ENCODE measurements at places on chromosomes 5 and 9.
A peak's percentile ranks its signal among the peaks of the same experiment; 100 is the strongest.

DNA sequence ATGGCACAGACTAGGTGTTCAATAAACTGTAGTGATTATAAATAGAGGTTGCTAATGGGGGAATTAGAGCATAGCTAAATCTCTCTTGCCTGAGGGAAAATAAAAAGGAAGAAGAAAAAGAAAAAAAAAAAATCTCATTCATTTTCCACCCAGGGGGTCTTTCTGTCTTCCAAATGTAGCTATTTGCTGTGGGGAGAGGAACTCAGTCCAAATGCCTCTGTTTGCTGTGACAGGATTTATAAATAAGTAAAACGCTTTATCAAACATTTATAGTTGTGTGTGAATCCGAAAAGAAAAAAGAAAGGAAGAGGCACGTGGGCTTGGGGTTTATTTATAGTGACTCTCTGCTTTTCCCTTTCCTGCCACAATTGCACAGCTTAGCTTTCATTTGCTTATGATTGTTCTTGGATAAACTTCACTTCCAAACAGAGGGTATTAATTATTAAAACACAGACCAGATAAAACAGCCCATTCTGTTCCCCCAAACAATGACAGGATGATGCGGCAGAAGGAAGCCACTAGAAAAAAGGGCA, 245.7 kb downstream of the ASTN2 start:
- no peak for DNase-seq

DNA sequence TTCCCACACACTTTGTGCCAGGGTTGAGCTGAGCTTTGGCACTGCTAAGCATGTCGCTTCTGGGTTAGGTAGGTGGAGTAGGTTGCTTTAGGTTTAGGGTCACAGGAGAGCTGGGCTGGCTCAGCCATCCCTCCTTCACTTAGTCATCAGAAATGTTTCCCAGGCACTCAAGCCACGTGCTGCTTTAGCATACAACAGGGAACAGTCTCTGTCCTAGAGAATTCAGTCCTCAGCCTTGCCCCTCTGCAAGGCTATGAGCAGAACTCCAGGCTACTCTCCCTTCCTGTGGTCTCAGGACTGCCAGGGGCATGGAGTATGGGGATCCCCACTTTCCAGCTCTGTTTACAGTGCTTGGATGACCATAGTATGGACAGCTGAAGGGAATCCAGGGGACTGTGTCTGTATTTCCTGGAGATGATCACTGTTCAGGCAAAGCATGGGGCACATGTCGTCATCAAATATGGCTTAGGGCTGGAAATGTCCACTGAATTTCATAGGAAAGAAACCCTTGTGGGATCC, 7.5 kb upstream of the ANKRD33B start:
- no peak for DNase-seq

GRCh38 chr5:139416651-139417050, 12.8 kb upstream of the SPATA24 start:
- DNase-seq: no peak

- DNase-seq: no peak
Observed at GRCh38 chr5:17735761-17736160, 101.5 kb downstream of the TAF11L14 start.

- no peak for DNase-seq
Observed at GRCh38 chr9:135326633-135327152, 152.9 kb upstream of the PPP1R26 start.

DNA sequence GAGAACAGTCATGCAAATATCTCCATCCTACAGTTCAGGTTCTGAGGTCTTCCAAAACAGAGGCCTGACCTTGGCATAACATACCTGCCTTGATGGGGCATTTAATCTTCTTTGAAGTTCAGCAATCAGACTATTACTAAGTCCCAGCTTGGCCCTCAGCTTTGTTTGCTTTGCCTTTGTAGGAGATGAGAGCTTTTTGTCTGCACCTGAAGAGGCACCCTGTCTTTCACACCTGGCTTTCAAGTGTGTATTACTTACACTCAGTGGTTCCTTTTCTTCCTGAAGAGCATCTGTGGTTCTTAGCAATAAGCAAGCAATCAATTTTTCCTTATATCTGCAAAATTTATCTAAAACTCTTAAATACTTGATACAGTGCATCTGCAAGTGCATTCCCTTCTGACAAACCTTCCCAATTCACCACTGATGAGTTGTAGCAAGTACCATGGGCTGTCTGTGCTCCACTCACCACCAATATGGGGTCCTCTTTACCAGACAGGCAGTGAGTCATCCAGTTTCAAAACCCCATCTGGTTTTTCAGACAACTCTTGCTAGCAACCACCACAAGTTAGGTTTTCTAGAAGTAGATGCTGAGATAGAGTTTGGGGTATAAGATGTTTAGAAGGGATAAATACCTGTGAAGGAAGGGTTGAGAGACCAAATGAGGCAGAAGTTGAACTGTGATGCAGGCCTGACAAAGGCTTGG, 100.2 kb downstream of the HINT1 start:
- DNase-seq: peak; percentile 77

GRCh38 chr9:92618633-92619225, 51.2 kb downstream of the IPPK start:
- DNase-seq: no peak

- DNase-seq: no peak
Observed at GRCh38 chr5:176334031-176334770, 27.4 kb downstream of the KIAA1191 start.

- peak; percentile 87 for DNase-seq
Observed at GRCh38 chr9:124774129-124774978, 2.6 kb upstream of the OLFML2A start.

DNA sequence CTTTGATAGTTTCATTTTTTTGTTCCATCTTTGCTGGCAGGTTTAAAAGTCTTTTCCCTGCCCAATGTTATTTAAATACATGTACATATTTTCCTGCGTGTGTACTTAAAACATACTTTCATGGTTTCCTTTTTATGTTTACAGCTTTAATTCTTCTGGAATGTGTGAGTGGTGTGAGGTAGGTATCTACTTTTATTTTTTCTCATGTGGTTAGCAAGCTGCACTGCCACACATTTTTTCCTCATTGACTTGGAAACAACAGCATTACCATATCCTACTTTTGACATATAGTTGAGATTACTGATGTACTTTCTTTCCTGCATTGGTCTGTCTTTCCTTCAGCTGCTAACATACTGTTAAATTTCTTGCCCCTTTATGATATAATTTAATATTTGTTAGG, 51.4 kb upstream of the COL15A1 start:
- DNase-seq: no peak

- no peak for DNase-seq
Observed at GRCh38 chr5:181239062-181239663, 4.5 kb downstream of the RACK1 start.

DNA sequence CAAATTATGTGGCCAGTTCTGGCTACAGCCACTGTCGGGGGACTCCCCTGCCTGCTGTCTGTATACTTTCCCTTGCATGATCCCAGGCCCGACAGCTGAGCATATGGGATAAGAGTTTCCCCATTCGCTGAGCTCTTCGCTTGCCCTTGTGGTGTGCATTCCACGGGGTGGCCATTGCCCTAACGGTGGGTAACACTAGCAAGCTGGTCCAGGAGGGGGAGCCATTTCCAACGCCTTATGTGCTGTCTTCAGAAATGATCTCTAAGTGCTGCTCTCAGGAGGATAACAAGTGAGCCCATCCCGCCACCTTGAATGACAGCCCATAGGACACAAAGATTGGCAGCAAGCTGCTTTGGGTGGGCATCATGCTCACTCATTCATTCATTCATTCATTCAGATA, 190.9 kb downstream of the FSTL4 start:
- DNase-seq: peak; percentile 26

- no peak for DNase-seq
Observed at GRCh38 chr9:129472651-129473102, 148.2 kb downstream of the C9orf50 start.

DNA sequence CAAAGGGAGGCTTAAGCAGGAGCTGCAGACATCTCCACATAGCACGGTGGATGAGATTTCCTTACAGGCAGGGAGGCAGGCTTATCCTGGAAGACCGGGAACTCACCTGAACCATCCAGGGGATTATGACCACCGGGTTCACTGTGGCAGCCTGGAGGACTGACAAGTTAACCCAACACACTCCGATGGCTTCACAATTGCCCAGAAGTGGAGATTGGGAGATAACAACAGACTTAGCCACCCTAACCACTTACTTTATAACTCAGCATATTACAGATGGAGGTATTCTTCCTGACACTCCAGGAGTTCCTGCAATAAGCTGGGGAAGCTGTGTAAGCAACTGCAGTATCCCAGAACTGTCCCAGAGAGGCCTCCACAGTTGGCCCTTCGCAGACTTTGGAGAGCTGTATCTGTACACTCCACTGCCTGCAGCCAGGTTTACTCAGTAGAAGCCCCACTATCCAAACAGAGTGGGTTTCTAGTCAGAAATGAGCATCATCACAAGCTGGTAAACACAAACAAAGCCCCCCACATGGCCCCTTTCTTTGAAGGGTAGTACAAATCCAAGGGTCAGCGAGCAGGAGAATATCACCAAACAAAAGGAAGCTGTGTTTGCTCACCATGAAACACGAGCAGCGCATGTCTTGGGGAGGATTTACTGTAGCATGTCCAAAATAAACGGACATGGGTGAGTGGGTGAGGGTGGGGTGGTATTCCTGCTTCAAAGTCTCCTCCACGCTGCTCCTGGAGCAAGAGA, 462.2 kb downstream of the RASEF start:
- DNase-seq: peak; percentile 79

DNA sequence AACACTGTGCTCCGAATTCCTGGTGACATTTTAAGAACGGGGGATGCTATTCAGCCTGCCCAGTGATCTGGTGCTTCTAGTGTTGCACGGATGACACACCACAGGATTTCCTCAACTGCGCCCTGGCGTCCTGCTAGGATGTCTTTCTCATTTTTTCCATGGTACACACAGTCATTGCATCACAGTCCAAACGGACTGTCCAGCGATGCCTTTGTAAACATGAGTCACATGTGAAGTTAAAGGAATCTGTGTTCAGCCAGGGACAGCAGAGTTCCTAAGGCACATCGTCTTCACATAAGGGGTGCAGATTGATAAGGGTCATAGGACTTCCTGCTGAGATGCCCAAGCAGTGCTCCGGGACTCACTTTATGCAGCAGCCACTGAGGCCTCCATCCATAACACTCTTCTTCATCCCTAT, 9.3 kb upstream of the PTPN3 start:
- peak; percentile 75 for DNase-seq

DNA sequence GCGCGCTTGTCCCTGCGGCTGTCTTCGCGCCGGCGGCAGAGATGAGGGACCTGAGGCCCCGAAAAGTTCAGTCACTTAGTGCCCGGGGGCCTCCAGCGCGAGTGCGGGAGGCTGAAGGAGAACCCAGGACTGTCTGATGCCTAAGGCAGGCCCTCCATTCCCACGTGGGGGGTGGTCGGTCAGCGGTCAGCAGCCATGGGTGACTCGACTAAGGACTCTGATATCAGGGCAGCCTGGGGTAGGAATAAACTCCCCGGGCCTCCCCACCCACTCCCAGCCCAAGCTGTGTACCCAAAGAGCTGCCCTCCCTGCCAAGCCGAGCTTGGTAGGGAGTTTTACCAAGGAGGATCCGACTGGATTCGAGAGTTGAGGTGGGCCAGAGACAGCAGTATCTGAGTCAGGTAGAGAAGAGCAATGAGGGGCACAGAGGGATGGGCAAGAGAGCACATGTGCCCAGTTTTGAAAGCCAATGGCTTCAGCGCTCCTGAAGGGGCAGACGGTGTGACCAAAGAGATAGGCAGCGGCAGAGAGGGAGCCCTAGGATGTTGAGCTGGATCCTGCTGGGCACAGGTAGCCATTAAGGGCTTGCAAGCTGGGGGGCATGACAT, 787 bp downstream of the FGFR4 start:
- peak; percentile 67 for DNase-seq

GRCh38 chr5:5005353-5005752, 134.8 kb upstream of the ADAMTS16 start:
- no peak for DNase-seq

GRCh38 chr5:60066502-60066901, 173.0 kb upstream of the PDE4D start:
- DNase-seq: no peak

GRCh38 chr9:86585422-86586143, 231.4 kb upstream of the TUT7 start:
- DNase-seq: no peak

- no peak for DNase-seq
Observed at GRCh38 chr5:147152086-147152485, 82.7 kb upstream of the STK32A start.

- DNase-seq: no peak
Observed at GRCh38 chr9:130336027-130336610, 70.6 kb downstream of the HMCN2 start.

GRCh38 chr9:27227192-27227591, 69.8 kb downstream of the EQTN start:
- no peak for DNase-seq

GRCh38 chr9:15975101-15975778, 422.4 kb downstream of the CCDC171 start:
- DNase-seq: no peak

DNA sequence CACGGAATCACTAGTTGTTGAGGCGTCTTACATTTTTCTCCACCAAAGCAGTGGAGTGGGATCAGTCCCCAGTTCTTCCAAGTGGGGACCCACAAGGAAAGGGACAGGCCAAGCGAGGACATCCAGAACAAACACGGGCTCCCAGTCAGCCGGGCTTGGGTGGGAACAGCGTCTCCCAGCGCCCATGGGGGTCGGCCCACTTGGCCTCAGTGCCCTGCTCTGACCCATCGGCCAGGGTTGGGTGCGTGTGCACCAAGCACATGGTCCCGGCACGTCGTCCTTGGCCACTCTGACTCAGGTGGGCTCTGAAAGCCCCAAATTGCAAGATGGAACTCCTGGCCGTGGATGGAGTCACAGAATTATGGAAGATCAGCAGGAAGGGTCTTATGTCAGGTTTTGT, 37.9 kb downstream of the DBH start:
- no peak for DNase-seq

- no peak for DNase-seq
Observed at GRCh38 chr5:78495800-78496199, 135.4 kb downstream of the SCAMP1 start.

- peak; percentile 1 for DNase-seq
Observed at GRCh38 chr9:3074247-3074646, 230.4 kb upstream of the PUM3 start.

DNA sequence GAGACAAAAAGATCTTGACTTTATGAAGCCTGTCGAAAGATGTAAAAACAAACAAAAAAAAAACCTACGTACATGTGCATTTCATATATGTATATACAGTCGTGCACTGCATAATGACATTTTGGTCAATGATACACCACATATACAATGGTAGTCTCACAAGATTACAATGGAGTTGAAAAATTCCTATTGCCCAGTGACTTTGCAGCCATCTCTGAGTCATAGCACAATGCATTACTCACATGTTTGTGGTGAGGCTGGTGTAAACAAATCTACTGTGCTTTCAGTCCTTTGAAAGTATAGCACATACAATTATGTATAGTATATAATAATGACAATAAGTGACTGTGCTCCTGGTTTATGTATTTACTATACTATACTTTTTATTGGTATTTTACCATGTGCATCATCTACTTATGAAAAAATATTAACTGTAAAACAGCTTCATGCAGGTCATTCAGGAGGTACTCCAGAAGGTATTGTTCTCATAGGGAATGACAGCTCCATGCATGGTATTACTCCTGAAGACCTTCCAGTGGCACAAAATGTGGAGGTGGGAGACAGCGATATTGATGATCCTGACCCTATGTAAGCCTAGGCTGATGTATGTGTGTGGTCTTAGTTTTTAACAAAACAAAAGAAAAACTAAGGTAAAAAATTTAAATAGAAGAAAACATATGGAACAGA, 73.7 kb upstream of the FST start:
- peak; percentile 72 for DNase-seq

Data from DMS53 (cell line).